AG09309 (cell line): ENCODE measurements at places on chromosomes 1 and 21.

- DNase-seq, result no peak
These were observed 438.1 kb downstream of the NPHP4 start for GRCh38 chr1:5554111-5554510.

DNA sequence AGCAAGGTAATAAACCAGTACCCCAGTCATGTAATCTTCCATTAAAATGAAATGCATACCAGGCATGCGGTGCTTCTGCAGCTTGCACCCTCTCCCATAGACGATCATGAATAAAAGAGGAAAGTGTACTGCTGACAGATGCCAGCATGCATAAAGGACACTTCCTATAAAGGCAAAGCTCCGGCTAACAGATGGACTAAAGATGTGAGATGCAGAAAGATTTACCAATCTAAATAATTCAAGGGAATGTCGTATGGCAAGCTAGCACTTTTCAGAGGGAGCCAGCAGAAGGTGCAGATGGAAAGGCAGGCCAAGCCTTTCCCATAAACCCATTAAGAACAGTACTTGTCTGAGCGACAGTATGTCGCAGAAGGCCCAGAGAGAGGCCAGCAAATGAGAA is 542.0 kb downstream of the NUF2 start:
- DNase-seq, result no peak

GRCh38 chr1:8089535-8090228 is 63.6 kb upstream of the ERRFI1 start:
- no peak for DNase-seq

GRCh38 chr1:77392486-77392885 is 110.7 kb downstream of the AK5 start:
- no peak for DNase-seq

- DNase-seq, result no peak
These were observed 47.7 kb upstream of the RPL11 start for GRCh38 chr1:23643736-23644554.

DNA sequence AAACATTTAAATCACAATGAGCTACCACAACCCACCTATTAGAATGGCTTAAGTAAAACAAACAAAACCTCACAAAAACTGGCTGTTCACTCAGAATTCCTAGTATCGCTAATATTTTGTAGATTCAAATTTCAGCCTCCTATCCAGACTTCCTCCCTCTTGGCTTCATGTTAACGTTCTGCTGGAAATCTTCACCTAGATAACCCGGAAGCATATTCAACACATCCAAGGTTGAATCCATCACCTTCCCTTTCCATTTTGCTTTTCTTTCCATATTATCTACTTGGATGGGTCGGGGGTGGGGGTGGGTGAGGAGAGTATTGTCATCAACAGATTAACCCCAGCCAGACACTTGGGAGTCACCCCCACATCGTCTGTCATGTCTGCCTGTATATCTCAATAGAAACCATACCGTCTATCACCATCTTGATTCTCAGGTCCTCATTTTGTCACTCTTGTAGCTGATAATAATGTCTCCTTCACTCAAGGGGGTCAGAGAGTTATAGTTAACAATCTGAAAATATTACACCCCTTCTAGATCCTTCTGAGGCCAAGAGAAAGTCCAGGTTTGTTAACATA is 1.7 kb upstream of the DPH5 start:
- no peak for DNase-seq

DNA sequence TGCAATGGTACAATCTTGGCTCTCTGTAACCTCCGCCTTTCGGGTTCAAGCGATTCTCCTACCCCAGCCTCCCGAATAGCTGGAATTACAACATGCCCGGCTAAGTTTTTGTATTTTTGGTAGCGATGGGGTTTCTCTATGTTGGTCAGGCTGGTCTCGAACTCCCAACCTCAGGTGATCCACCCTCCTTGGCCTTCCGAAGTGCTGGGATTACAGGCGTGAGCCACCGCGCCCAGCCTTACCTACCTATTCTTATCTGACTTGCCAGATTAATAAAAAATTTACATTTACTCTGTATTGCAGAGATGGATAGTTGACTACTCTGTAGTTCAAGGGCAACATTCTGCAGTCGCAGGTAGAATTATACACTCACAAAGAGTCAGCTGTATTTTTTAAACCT is 359.6 kb downstream of the KCTD3 start:
- no peak for DNase-seq

DNA sequence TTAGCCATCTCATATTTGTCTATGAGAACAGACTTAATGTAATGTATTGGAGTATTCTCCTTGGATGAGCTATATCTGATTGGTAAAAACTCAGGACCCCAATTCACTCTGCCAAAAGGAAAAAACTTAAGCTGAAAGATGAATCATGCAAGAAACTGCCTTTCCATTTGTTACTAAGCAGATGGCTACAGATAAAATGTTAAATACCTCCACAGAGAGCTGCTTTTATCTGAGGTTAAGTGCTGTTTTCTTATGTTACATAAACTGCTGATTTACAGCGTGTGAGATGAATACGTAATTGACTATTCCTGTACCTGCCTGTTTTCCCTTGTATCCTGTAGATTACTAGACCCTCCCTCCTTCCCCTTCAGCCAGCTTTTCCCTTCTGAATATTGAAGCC is 49.3 kb downstream of the CLCA4 start:
- DNase-seq, result no peak

- DNase-seq, result no peak
These were observed 109.7 kb upstream of the ZBTB40 start for GRCh38 chr1:22341791-22342605.

- peak; percentile 20 for DNase-seq
These were observed 57.7 kb downstream of the ATG4C start for GRCh38 chr1:62841587-62842169.

DNA sequence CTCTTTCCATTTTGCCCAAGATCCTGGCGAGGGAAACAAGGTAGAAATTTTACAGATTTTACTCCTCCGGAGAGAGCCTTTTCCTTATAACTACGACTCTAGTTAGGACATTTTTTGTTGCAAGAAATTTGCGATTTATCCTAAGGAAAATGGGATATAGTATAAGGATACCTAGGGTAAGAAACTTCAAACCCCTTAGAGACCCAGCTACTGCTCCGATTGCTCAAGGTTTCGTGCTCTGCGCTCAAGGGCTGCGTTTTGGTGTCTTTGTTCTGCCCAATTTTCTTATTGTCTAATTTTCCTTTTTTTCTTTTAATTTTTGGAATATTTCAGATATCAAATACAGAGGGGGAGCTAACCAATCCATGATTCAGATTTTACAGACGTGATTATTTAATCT is 1.5 kb downstream of the TTC3 start:
- no peak for DNase-seq

DNA sequence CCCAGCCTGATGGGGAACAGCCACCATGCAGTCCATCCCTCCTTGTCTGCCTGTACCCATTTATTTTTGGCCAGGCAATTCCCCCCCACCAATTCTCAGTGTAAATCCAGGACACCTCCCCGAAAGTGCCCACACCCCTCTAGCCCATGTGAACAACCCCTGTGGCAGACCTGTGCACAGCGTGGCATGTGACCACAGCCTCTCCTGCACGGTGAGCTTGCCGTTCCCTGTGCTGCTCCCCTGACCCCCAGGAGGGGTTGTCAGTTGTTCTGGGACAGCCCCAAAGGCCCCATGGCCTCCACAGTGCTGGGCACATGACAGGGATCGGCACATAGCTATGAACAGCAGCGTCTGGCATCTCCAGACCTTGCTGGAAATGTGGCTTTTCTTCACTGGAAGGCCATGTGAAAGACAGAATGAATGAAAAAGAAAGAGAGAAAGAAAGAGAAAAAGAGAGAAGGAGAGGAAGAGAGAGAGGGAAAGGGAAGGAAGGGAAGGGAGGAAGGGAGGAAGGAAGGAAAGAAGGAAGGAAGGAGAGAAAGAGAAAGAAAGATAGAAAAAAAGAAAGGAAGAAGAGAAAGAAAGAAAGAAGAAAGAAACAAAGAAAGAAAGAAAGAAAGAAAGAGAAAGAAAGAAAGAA is 3.9 kb downstream of the CAPN9 start:
- no peak for DNase-seq

DNA sequence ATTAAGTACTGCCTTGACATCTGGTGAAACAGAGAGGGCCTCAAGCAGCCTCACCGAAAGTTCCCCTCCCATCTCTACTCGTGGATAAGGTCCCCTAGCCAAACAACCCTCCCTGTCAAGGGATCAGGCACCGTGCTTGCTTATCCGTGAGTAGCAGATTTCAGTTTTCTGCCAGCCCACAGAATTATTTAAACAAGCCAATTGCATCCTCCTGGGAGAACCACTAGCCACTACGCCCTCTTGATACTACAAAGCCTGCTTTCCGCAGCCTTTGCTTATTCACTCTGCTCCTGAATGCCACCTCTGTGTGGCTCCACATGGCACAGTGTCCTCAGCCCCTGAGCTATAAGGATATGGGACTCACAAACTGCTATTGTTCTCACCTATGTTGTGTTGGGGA is 5.9 kb upstream of the TFF2 start:
- no peak for DNase-seq

DNA sequence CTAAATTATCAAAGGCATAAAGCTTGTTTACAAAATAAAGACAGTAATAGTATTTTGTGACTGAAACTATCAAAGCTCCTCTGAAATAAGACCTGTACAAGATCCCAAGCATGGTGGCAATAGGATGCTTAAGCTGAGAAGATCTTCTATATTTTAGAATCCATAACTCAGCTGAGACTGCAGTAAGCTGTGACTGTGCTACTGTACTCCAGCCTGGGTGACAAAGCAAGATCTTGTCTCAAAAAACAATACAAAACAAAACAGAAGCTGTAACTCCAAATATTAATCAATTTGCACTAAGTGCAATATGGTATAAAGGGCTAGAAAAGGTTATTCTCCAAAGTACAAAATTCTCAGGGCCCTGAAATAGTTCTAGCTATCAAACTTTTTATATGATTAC is 55.8 kb upstream of the CPLANE2 start:
- DNase-seq, result no peak

GRCh38 chr1:182495693-182496092 is 45.7 kb downstream of the RGSL1 start:
- no peak for DNase-seq

DNA sequence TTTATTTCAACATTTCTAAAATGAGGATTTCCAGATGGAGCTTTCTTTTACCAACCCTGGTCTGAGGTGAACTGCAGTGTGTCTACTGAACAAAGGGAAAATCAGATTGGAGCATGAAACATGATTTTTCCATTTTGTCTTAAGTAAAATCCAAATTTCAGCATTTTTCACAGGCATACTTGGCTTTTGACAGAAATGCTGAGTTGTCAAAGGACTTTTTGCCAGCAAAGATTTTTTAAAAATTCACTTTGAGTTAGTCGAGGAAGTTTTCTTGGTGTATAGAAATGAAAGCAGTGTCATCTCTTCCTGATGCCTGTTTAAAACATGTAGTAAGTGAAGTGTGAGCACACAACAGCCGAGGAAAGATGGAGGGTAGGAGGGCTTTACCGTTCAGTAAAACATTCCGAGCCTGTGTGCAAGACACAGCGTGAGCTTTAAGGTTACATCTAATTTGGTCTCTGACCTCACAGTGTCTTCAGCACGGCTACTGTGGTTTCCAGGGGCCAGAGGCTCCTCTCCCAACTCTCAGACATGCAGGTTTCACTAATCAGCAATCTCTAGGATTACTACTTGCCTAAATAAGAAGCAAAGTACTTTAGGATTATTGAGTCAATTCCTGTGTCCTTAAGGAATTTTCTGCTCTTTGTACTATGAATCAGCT is 45.9 kb downstream of the SAMD13 start:
- DNase-seq, result no peak

- DNase-seq, result no peak
These were observed 125.0 kb downstream of the TIAM1 start for GRCh38 chr21:31218830-31219608.

- no peak for DNase-seq
These were observed 26.8 kb downstream of the SZRD1 start for GRCh38 chr1:16393570-16394521.

DNA sequence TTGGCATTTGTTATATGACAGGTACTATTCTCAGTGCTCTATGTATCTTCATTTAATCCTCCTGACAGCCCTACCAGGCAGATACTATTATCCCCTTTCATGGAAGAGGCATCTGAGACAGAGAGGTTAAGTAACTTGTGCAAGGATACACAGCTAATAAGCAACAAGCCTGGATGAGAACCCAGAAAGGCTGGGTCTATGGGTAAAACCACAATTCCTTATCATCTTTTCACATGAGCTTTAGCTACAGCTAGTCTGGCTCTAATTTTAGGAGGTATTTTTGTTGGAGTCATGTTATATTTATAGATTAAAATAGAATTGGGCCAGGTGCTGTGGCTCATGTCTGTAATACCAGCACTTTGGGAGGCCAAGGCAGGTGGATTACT is 27.7 kb downstream of the DNTTIP2 start:
- DNase-seq, result no peak

DNA sequence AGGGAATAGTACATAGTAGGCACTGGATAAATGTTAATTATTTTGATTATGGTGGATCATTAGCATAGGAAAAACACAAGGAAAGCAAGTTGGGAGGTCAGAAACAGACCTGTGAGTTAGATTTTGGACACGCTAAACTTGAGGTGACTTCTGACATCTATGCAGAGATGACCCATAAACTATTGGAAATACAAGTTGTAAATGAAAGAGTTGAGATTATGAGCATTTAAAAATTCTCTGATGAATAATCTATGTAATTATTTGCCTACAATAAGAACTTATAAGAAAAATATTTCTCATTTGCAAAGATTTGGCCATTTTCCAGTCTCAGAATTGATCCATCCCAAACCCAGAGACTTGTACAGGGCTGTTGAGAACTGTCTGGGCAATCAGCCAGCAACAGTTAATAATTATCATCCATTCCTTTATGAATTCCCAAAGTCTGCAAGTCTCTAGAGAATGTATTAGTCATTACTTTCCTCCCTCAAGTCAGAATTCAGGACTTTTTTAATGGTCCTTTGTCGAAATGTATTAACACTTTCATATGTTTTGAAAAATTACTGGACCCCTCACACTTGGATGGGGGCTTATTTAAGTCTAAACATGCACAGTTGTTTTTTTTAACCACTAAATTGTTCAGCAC is 19.4 kb upstream of the SLAMF6 start:
- DNase-seq, result no peak

GRCh38 chr1:228365271-228366061 is 41.2 kb downstream of the TRIM11 start:
- no peak for DNase-seq

DNA sequence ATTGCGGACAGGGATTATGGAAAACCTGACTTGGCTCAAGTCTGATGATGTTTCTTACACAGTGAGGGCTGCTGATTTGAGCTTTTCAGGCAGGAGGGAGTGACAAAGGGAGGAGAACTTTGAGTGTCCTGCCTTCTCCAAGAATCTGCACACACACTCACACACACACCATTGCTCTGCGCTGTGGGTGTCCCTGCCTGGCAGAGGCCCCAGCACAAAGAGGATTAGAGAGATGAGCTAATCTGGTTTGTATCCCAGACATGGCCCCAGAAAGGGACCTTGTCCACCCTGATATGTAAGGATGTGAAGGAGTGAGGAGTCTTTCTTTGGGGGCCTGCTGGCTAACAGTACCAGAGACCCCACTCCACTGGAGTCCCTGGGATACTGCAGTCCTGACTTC is 5.9 kb upstream of the WNT2B start:
- DNase-seq, result no peak
